ENCODE measurements at places on chromosomes 2 and 18. TPM values are rescaled to one million over a fixed set of nuclear protein-coding genes. Genes with fewer than 3 reads are reported as not detected.

GRCh38 chr2:2505604-2506003 is 174.5 kb upstream of the MYT1L start:
- DNase-seq = no peak
- H3K36me3 ChIP-seq = no peaks in the 10 kb centered on the region
- H3K27me3 ChIP-seq = no peaks in the 10 kb centered on the region
- no peak overlapping the region for H3K27ac ChIP-seq
- no peak overlapping the region for H3K4me3 ChIP-seq
- H3K4me1 ChIP-seq = no peaks in the 10 kb centered on the region

GRCh38 chr18:43692099-43692690 is 414.9 kb upstream of the SYT4 start:
- no peaks in the 10 kb centered on the region for H3K36me3 ChIP-seq
- H3K4me1 ChIP-seq = no peaks in the 10 kb centered on the region
- no peaks in the 10 kb centered on the region for H3K27me3 ChIP-seq

- no peaks in the 10 kb centered on the region for H3K27me3 ChIP-seq
- DNase-seq = no peak
- H3K36me3 ChIP-seq = no peaks in the 10 kb centered on the region
- H3K4me3 ChIP-seq = no peak overlapping the region
These were observed 35.1 kb downstream of the NPAS2 start for GRCh38 chr2:100855084-100855483.

LIMS2 gene
- total RNA-seq = 161 TPM

GRCh38 chr2:152432206-152432653 is 97.3 kb downstream of the FMNL2 start:
- no peak for DNase-seq
- peaks cover 16% of the 10 kb centered on the region for H3K4me1 ChIP-seq
- no peak overlapping the region for H3K4me3 ChIP-seq
- no peaks in the 10 kb centered on the region for H3K36me3 ChIP-seq

GRCh38 chr2:62727259-62727867 is 21.9 kb downstream of the EHBP1 start:
- H3K4me1 ChIP-seq = no peaks in the 10 kb centered on the region
- H3K27ac ChIP-seq = no peak overlapping the region
- H3K36me3 ChIP-seq = no peaks in the 10 kb centered on the region
- no peak for DNase-seq
- H3K4me3 ChIP-seq = no peak overlapping the region
- no peaks in the 10 kb centered on the region for H3K27me3 ChIP-seq

DNA sequence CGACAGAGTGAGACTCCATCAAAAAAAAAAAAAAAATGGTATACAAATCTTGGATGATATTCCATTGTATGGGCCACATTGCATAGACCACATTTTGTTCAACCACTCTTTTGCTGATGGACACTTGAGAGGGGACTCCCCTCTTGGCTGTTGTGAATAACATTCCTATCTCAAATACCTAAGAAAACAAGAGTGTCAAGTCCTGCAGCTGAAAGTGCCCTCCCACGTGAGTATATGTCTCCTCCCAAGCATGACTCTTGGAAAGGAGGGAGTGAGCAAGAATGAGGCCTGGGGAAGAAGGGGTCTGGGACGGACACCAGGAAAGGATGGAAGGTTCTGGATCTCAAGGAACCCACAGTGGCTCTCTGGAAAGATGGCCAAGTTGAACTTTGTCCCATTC is 36.0 kb upstream of the NPAS2 start:
- DNase-seq = no peak
- H3K36me3 ChIP-seq = no peaks in the 10 kb centered on the region
- H3K27me3 ChIP-seq = no peaks in the 10 kb centered on the region
- H3K4me1 ChIP-seq = no peaks in the 10 kb centered on the region

DNA sequence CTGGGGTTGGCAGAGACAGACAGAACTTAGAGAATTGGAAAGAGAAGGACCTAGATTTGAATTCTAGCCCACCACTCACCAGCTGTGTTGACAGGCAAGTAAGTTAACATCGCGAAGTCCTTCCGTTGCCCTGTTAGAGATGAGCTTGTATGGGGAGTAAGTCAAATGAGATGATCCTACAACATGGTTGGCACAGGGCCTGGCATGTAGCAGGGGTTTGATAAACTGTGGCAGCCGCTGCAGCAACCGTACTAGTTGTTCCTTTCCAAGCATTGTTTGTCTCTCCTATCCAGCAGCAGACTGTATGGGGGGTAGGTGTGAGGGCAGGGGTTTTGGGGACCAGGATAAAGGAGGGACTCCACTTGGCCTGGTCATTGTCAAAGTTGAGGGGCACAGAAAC is 16.0 kb downstream of the TET3 start:
- DNase-seq = peak; percentile 15
- peaks cover 22% of the 10 kb centered on the region for H3K4me1 ChIP-seq
- H3K27me3 ChIP-seq = no peaks in the 10 kb centered on the region
- no peak overlapping the region for H3K27ac ChIP-seq
- H3K36me3 ChIP-seq = no peaks in the 10 kb centered on the region

DNA sequence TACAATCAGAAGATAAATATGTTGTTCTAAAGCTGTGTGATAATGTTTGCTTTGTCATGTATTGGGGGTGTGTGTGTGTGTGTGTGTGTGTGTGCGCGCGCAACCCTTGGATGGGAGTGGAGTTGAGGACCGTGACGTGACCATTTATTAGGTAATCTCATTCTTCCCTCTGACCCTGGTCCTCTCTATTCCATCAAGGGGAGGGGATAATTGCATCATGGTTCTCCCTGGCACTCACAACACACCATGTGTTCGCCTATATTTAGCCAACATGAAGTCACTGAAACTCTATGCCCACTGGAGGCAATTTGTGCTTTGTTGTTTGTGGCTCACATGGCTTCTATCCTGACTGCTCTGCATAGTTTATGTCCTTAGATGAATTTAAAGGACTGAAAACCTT is 79.8 kb upstream of the LRPPRC start:
- no peaks in the 10 kb centered on the region for H3K4me1 ChIP-seq
- H3K4me3 ChIP-seq = no peak overlapping the region
- DNase-seq = no peak

ITGA4 gene
- 18.4 TPM for total RNA-seq

- no peaks in the 10 kb centered on the region for H3K36me3 ChIP-seq
- H3K4me3 ChIP-seq = no peak overlapping the region
- no peaks in the 10 kb centered on the region for H3K27me3 ChIP-seq
- H3K4me1 ChIP-seq = peaks cover 3% of the 10 kb centered on the region
These were observed 146.2 kb upstream of the AGAP1 start for GRCh38 chr2:235347691-235348090.

DNA sequence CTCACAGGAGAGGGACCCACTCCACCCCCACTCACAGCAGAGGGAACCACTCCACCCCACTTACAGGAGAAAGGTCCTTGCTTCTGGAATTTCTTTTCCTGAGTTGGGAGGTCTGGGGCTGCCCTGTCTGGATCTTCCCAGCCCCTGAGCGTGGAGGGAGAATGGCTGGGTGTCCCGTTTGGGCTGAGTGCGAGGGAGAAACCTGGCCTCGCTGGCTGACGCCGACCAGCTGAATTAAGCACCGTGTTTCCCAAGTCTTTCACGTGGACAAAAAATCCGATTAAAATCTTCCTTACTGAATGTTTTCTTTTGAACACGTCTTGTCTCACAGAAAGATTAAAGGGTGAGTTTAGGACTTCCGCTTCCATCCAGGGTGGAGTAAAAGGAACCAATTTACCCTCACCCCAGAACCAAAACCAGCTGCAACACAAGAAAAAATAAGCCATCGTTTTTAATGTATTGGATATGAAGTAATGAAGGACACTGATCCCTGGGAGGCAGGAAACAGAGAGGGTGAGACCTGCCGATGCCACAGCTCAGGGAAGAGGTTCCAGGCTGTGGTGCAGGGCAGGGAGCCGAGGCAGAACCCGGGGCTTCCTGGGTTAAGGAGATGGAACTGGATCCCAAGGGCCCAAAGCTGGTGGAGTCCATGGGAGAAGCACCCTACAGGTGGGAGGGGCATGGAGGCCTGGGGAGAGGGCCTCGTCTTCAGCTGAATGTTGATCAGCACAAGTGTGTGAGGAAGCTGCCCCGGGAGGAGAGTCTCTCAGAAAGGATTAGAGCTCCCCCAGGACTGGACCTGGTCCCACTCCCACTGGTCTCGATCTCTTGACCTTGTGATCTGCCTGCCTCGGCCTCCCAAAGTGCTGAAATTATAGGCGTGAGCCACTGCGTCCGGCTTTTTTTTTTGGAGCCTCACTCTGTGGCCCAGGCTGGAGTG is 60.3 kb downstream of the RTP5 start:
- DNase-seq = no peak
- no peak overlapping the region for H3K4me3 ChIP-seq
- H3K27ac ChIP-seq = no peak overlapping the region
- H3K27me3 ChIP-seq = no peaks in the 10 kb centered on the region
- H3K36me3 ChIP-seq = no peaks in the 10 kb centered on the region

KYNU gene
- total RNA-seq = 34.5 TPM

DNA sequence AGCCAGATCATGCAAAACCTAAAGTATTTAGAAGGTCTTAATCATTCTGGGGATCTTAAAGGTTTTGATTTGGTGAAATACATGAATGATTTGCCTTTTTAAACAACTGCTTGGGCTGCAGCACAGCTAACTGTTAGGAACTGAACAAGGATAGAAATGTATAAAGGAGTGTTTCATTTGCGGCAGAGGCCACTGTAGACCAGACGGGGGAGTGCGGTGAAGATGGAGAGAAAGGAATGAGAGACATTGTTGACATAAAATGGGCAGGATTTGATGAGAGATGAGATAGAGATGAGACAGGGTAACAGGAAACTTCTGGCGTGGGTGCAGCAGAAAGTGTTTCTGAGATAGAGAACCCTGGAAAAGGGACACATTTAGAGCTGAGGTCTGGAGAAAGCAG is 308.1 kb downstream of the TMX3 start:
- H3K36me3 ChIP-seq = no peaks in the 10 kb centered on the region
- no peak overlapping the region for H3K4me3 ChIP-seq
- no peaks in the 10 kb centered on the region for H3K4me1 ChIP-seq
- DNase-seq = no peak
- H3K27me3 ChIP-seq = no peaks in the 10 kb centered on the region

GRCh38 chr2:199940373-199940772 is 14.9 kb downstream of the TYW5 start:
- H3K27ac ChIP-seq = no peak overlapping the region
- H3K27me3 ChIP-seq = no peaks in the 10 kb centered on the region
- no peak for DNase-seq

DNA sequence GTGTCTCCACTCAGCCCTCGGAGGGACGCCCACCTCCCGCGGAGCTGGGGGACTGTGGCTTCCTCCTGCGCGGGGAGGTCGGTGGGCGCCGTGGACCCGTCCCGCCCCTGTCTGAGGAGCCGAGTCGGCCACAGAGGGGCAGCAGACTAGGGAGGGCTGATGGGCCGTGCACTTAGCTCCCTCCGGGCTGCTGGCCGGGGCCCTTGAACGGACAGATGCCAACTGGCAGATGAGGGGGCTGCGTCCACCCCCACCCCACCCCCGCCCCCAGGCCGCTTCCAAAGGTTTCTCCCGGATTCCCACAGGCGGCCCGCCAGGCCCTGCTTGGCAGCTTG is 10.4 kb upstream of the UBE2F start:
- no peaks in the 10 kb centered on the region for H3K36me3 ChIP-seq
- peaks cover 5% of the 10 kb centered on the region for H3K4me1 ChIP-seq
- peak overlapping the region; percentile 19 for H3K4me3 ChIP-seq

HNMT gene
- 67.4 TPM for total RNA-seq

- H3K36me3 ChIP-seq = peaks cover 29% of the 10 kb centered on the region
- H3K4me3 ChIP-seq = peak overlapping the region; percentile 95
- peaks cover 29% of the 10 kb centered on the region for H3K4me1 ChIP-seq
- H3K27ac ChIP-seq = peak overlapping the region; percentile 91
These were observed 617 bp downstream of the CCDC142 start for GRCh38 chr2:74481961-74482800.

DNA sequence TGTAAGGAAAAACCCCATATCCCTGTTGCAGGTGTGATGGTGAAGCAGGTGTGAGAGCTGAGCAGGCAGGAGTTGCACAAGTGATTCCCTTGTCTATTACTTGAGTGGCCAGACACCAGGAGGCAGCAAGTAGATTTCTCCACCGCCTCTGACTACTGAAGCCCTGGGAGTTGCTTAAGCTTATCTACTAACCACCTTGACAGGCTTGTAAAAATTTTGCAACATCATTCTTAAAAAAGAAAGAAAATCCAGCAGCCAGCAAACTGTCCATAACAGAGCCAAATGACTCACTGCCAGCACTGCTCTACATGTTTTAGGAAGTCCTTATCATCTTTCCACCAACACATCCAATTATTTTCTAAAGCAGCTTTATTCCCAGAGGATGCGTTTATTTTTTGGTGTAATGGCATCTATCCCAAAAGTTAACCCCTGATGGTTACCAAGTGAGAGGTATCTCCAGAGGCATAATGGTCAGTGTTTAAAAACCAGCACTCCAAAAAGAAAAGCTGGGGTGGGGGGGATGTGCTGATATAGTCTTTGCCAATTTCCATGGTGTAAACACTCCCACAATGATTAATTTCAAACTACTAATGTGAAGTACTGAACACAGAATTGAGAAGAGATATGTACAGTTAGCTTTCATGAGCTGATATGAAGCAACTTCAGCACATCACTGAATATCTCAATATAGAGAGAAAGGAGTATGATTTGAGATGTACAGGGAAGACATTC is 16.3 kb upstream of the GPR39 start:
- no peaks in the 10 kb centered on the region for H3K27me3 ChIP-seq
- no peaks in the 10 kb centered on the region for H3K36me3 ChIP-seq
- no peak overlapping the region for H3K27ac ChIP-seq

DNA sequence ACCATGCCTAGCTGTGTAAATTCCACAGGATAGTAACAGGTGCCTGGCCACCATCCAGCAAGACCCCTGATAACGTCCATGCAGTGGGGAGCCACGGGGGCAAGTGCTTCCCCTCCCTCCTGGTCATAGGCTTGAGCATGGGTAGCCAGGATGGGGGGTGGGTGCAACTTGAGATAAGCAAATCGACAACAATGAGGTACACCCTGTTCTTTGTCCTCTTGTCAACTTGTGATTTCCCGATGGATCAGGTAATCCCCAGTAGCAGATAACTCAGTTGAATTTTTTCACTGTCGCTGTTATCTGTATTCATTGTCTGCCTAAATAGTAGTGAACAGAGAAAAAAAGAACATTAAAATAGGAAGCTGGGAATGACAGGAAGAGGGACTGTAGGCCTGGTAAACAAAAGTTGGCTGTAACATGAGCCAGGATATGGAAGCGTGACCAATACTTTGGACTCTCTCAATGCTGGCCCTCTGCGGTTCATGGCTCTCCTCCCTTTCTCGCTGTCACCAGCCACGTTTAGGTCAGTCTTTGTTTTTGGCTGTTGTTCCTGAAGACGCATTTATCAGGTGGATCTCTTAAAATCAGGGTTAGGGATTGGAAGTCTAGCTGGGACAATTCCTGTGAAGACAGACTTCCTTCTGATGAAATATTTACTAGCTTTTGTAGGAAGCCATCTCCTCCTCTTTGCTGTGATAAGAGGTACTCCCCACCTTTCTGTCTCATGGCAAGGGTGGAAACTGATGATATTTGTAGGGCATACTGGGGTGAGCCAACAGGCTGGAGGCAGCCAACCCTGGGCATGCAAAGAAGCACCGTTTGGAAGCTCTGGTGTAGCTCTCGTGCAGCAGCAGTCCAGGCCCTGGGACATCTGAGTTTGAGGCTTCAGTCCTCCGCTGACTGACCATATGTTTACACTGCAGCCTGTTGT is 42.4 kb downstream of the TCF7L1 start:
- H3K27ac ChIP-seq = no peak overlapping the region
- DNase-seq = peak; percentile 26
- H3K4me3 ChIP-seq = no peak overlapping the region
- H3K27me3 ChIP-seq = no peaks in the 10 kb centered on the region
- H3K4me1 ChIP-seq = peaks cover 43% of the 10 kb centered on the region

Measured in upper lobe of right lung (tissue), 1 donor.